ENCODE measurements at places on chromosomes 3 and 15. TPM values are rescaled to one million over a fixed set of nuclear protein-coding genes. Genes with fewer than 3 reads are reported as not detected.

GRCh38 chr3:186759231-186759930 is 24.0 kb upstream of the EIF4A2 start:
- H3K4me3 ChIP-seq = no peak overlapping the region
- no peaks in the 10 kb centered on the region for H3K36me3 ChIP-seq
- H3K4me1 ChIP-seq = no peaks in the 10 kb centered on the region
- H3K27me3 ChIP-seq = peaks cover 53% of the 10 kb centered on the region
- no peak overlapping the region for H3K27ac ChIP-seq

The CYP11A1 gene
- total RNA-seq = 4.8 TPM

The CADM2 gene
- 24.1 TPM for total RNA-seq

The MELTF gene
- total RNA-seq = 19.9 TPM

DNA sequence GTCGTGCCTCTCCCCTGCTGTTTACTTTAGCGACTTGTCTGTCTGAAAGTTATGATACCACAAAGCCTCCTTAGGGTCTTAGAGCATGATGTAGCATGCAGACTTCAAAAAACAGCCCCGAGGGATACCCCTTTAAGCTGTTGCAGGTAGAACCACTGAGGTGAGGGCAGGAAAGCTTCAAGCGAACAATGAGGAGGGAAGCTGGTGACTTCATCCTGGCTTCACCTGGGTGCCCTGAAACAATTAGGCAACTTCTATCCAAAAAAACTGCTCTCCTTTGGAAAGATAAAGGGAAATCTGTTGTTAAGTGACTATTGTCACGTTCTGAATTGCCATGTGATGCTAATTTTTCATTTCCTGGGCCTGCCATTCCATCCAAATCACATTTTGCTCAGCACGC is 231.6 kb downstream of the SOX2 start:
- DNase-seq = peak; percentile 75
- peaks cover 13% of the 10 kb centered on the region for H3K4me1 ChIP-seq
- no peak overlapping the region for H3K4me3 ChIP-seq
- H3K27ac ChIP-seq = no peak overlapping the region
- no peaks in the 10 kb centered on the region for H3K36me3 ChIP-seq

The CTXN2 gene
- total RNA-seq = not detected

DNA sequence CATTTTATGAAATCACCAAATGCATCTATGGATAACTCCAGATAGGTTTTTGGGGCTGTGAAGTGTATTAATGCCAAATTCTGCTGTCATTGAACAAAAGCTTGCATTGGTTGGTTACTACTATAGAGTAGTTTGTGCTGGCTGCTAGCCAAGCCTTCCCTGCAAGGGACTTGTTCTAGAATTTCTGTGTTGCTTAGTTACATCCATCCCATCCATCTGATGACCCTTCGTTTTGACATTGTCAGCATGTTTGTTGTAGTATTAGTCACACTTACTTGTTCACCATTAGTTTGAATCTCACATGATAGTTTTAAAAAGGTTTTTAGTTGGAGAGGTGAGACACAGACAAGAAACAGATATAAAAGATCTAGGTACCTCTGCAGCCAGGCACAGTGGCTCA is 7.0 kb upstream of the NIPA2 start:
- DNase-seq = no peak
- H3K27ac ChIP-seq = no peak overlapping the region
- no peaks in the 10 kb centered on the region for H3K4me1 ChIP-seq
- no peak overlapping the region for H3K4me3 ChIP-seq
- H3K36me3 ChIP-seq = peaks cover 3% of the 10 kb centered on the region
- H3K27me3 ChIP-seq = no peaks in the 10 kb centered on the region

The FBXW12 gene
- 0.55 TPM for total RNA-seq

DNA sequence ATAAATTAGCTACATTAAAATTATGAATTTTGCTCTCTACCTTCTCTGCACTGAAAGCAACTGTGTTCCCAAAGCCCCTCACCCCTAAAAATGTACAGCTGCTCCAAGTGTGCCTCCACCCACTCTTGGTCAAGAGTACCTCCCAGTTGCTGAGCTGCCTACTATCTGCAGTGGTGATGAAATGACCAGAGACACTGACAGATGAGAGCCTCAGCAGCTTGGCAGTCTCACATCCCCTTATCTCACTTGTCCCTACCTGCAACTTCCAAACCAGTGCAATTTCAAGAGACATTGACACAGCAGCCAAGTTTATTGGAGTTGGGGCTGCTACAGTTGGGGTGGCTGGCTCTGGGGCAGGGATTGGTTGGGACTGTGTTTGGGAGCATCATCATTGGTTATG is 52.2 kb upstream of the COL6A5 start:
- H3K36me3 ChIP-seq = no peaks in the 10 kb centered on the region
- no peaks in the 10 kb centered on the region for H3K4me1 ChIP-seq
- no peaks in the 10 kb centered on the region for H3K27me3 ChIP-seq
- no peak overlapping the region for H3K4me3 ChIP-seq
- no peak for DNase-seq
- H3K27ac ChIP-seq = no peak overlapping the region

DNA sequence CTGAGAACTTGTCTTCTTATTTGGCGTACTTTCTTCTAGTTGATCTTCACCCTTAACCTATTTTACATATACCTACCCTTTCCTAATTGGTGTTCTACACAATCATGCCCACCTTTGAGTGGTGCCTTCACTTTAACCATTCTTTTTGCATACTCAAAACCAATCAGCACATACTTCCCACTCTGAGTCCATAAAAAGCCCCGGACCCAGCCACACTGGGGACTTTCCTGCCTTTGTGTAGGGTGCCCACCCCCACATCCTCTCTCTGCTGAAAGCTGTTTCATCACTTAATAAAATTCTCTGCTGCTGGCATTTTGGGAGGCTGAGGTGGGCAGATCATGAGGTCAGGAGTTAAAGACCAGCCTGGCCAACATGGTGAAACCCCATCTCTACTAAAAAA is 15.9 kb upstream of the CHST2 start:
- H3K4me3 ChIP-seq = no peak overlapping the region
- H3K4me1 ChIP-seq = no peaks in the 10 kb centered on the region
- H3K36me3 ChIP-seq = no peaks in the 10 kb centered on the region
- H3K27me3 ChIP-seq = no peaks in the 10 kb centered on the region

DNA sequence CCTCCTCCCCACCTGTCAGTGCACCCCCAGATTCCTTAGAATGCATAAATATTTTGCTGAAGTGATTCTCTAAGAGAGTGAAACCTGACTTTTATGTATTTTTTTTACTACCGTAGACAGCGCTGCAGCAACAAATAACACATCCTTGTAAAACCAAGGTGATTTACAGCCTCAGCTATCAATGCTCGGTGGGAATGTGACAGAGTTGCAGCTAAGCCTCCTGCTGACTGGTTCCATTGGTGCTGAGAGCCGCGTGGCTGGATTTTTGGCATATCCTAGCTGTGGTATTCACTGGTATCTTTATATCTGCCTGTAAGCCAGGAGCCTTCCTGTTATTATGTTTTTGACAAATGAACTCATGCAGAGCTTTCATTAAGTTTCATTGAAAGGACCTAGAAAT is 11.0 kb downstream of the FGD5 start:
- H3K27ac ChIP-seq = no peak overlapping the region
- H3K36me3 ChIP-seq = no peaks in the 10 kb centered on the region
- no peak for DNase-seq
- no peaks in the 10 kb centered on the region for H3K4me1 ChIP-seq
- no peaks in the 10 kb centered on the region for H3K27me3 ChIP-seq
- H3K4me3 ChIP-seq = no peak overlapping the region

The KLHL40 gene
- not detected for total RNA-seq

DNA sequence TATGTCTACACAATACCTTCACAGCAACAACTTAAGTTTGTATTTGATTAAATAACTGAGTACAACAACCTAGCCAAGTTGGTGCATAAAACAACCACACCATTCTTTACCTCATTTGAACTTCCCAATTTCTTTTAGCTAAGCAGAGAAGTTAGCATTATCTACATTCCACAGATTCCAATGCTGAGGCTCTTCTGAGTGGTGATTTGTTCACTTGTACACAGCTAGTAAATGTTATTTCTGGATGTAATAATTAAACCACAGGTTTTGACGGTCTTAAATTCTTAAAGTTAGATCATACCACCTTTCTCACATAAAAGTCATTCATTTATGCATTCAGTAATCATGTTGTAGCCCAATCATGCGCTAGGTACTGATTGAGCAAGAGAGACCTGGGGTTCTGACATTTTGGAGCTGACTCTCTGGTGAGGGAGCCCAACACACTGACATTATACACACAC is 102.5 kb downstream of the SST start:
- peaks cover 36% of the 10 kb centered on the region for H3K4me1 ChIP-seq
- no peak for DNase-seq
- H3K27me3 ChIP-seq = no peaks in the 10 kb centered on the region
- H3K27ac ChIP-seq = no peak overlapping the region
- peak overlapping the region; percentile 20 for H3K4me3 ChIP-seq

DNA sequence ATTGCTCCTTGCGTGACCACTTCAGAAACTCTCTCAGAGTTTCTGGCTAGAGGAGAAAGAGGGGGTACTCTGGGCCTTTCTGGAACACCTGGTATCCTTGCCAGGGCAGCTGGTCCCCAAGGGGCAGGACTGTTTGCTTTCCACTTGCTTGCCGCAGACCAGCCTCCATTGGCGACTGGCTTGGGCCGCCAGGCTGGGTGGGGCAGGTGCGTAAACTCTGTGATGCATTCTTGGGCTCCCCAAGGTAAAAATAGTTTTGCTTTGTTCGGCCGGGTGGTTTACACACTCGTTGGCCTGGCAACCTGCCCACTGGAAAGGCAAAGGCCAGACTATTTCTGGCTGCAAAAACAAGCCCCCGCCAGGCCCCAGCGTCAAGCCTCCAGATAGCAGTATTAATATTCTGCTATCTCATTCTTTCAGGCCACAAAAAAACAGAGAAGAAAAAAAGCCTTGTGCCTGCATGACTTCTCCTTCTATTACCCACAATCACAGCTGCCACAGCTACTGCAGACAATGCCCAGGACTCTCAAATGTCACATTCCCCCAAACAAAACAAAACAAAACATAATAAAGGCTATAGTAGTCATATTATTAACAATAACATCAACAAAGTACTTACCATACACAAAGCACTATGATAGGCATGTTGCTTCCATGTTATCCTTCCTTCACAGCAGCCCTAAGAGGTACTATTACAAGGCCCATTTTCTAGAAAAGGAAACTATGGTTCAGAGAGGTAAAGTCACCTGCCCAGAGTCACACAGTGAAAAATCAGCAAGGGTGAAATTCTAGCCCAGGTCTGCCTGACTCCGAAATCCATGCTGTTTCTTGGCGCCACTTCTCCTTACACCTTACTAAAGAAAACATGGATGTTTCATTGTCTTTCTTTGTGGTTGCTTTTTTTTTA is 14.0 kb upstream of the SSUH2 start:
- H3K36me3 ChIP-seq = peaks cover 17% of the 10 kb centered on the region
- peak; percentile 29 for DNase-seq
- no peak overlapping the region for H3K4me3 ChIP-seq
- no peaks in the 10 kb centered on the region for H3K27me3 ChIP-seq
- H3K4me1 ChIP-seq = peaks cover 17% of the 10 kb centered on the region

The TRH gene
- 0.22 TPM for total RNA-seq

DNA sequence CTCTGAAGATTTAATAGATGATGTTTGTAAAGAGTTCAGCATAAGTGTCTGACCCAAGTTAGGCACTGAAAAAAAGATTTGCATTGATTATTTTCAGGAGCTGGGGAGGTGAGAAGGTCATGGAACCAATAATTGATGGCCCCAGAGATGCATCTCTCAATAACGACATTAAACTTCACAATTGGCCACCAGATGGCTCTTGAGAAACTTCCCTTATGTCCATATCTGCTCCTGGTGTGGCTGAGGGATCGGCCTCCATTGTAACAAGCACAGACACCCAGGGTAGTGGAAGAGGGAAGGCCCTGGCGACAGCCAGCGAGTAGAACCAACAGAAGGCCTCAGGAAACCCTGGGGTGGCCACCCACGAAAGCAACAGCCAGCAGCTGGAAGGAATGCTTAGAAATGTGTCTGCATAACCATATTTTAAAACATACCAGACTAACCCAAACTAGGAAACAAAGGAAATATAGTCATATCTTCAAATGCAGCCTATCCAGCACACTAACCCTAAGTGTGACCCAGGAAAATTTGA is 536.7 kb downstream of the SOX2 start:
- no peak for DNase-seq
- no peaks in the 10 kb centered on the region for H3K36me3 ChIP-seq
- H3K4me1 ChIP-seq = no peaks in the 10 kb centered on the region
- no peak overlapping the region for H3K4me3 ChIP-seq
